ENCODE measurements at places on chromosomes 7 and 10.

DNA sequence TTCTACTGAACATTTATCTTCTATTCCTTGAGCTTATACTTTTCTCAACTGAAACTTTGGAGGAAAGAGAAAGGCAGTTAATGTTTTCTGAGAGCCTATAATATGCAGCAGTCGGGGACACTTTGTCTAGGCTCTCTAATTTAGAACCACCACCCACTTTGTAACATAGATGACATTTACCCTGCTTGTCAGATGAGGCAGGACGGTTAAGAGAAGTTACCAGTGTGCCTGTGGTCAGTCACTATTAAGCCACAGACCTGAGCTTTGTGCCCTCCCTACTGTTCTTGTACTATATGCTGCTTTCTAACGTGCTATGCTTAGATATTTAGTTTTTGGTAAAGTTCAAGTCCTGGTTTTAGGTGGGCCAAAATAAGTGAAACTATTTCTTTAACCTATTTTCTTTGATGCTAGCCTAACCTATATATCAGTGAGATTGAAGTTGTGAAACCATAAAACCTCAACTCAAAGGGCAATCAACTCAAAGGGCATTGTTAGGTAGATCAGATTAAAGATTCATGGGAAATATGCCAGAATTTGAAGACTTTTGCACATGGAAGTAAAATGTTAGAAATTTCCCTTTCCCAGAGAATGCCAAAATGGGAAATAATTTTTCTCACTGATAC, 156.5 kb upstream of the AGR3 start:
- no peak for DNase-seq

GRCh38 chr10:52740913-52741675, 31.5 kb downstream of the MBL2 start:
- DNase-seq: peak; percentile 43

- no peak for DNase-seq
These were observed 80.8 kb downstream of the FOXL3 start for GRCh38 chr7:370775-371118.

DNA sequence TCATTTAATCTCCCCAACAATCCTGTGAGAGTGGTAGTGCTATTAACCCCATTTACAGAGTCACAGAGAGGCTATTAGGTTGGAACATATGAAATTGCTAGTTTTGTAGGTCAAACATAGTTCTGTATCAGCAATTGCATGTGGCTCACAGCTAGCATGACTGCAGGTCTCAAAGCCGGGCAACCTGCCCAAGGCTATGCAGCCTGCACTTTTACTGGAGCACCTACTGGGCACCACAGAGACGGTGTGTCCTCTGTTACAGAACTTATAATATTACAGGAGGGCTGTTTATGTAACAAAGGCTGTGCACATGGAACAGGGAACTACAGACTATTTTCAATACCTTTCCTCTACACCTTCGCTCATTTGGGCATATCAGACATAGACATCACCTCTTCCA, 355.8 kb downstream of the RPS24 start:
- DNase-seq: no peak

DNA sequence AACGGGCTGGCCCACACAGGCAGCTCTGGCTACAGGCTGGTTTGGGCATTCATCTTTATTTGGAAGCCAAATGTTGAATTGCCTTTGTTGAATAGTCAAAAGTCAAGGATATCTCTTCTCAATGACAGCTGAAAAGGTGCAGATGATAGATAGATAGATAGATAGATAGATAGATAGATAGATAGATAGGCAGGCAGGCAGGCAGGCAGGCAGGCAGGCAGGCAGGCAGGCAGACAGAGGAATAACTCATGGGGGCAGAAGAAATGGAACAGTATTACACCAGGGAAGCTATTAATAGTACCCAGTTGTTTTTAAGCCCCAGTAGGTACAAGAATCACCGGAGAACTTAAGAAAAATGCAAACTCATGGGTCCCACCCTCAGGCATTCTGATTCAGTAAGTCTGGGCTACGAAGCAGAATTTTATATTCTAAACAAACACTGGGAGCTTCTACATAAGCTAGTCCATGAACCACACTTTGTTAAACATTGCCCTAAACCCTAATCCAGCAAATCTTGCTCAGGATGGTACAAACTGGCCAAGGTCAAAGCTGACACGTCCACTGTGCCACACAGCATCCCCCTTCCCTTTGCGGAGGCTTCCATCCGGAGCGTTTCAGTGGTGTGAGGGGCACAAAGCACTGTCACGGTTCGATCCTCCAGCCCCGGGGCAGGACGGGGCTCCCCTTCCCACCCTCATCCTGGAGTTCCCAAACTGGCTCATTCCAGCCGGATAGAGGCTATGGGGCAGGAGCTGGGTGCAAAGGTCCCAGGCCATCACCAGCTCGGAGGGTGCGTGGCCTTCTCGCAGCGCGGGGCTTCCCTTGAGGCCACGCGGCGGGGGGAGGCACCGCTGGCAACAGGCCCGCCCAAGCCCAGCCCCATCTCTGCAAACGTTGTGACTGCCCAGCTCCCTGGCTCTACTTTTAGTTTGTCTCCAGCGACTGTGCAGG, 6.7 kb downstream of the PRKAG2 start:
- DNase-seq: no peak

DNA sequence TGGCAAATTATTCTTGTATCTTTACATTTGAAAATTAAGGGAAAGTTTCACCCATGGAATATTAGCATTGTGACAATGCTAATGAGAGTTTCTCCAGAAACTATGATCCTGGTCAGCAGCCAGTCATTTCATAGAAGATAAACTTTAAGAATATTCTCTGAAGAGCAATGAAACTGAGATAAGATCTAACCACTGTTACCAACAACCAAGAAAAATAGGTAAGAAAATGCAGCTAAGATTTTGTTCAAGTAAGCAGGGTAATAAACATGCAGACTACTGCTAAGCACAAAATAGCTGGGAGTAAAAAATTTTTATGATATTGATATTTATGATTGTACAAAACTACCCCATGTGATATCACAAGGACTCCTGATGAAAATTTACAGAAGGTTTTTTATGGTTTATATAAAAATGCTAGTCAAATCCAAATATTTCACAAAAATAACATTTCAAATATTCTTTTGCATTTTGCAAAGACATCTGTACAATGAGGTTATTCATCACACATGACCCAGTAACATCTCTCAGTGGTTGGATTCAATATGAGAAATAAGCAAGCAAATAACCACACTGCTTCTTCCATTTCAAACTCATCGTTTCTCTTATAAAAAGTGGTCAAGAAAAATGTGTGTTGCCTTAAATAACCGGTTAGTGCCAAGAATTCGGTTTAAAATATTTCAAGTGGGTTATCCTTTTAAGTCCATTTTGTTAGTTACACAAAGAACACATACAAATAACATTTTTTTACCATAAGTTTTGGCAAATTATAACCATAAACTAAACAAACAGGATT, 251.6 kb downstream of the DIP2C start:
- DNase-seq: no peak

GRCh38 chr7:10146271-10146670, 827.4 kb upstream of the PHF14 start:
- no peak for DNase-seq

DNA sequence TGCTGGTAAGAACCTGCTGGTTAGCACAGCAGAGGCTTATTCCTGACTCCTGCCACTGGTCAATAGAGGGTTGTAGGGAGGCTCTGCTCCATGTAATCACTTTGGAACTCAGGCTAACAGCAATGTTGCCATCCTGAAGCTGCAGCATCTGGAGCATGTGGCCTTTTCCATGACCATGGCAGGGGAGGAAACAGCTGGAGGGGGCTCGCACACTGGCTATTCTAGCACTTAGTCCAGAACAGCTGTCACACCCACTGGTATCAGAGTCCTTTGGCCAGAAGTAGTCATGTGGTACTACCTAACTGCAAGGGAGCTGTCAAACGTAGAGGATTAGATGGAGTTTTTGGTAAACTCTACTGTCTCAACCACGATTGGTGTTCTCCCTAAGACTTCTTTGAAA, 450.0 kb downstream of the RPS24 start:
- no peak for DNase-seq

DNA sequence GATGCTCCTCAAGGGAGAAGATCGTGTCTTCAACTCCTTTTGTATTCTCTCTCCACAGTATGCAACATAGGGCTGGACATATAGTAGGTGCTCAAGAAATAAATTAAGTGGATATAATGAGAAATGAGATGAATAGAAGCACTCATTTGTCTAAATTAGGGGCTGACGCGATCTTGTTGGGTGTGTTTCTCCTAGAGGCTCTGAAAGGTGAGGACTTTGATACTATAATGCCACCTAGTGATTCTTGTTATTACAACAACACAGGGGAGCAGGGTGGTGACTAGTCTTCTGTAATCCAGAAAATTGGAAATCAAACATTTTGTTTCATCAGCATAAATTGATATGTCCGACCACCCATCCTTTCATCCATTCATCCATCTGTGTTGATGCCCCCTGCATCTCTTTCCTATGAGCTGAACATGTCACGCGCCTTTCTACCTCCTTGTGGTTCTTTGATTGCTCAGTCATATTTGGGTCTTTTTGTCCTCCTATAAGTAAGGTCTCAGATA, 3.5 kb upstream of the CFAP58 start:
- no peak for DNase-seq

- DNase-seq: no peak
These were observed 1106.2 kb upstream of the CELF2 start for GRCh38 chr10:9911488-9911887.

- DNase-seq: no peak
These were observed 89.0 kb downstream of the NKX6-2 start for GRCh38 chr10:132696728-132697577.

GRCh38 chr10:29411666-29412315, 122.9 kb downstream of the LYZL1 start:
- DNase-seq: no peak

GRCh38 chr10:50651808-50652207, 28.1 kb upstream of the SGMS1 start:
- no peak for DNase-seq

DNA sequence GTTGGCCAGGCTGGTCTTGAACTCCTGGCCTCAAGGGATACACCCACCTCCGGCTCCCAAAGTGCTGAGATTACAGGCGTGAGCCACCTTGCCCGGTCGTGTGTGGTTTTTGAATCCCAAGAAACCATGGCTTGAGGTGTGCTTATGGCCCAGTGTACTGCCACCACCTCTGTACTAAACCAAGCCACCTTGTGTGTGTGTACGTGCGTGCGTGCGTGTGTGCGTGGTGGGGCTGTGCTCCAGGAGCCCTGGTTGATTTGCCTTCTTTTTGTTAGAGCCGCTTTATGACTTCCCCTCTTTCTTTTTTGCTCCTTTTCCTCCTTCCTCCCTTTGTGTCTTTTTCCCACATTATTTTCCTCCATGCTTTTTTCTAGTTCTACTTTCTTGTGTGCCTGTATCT, 121.4 kb downstream of the CAMK1D start:
- no peak for DNase-seq

DNA sequence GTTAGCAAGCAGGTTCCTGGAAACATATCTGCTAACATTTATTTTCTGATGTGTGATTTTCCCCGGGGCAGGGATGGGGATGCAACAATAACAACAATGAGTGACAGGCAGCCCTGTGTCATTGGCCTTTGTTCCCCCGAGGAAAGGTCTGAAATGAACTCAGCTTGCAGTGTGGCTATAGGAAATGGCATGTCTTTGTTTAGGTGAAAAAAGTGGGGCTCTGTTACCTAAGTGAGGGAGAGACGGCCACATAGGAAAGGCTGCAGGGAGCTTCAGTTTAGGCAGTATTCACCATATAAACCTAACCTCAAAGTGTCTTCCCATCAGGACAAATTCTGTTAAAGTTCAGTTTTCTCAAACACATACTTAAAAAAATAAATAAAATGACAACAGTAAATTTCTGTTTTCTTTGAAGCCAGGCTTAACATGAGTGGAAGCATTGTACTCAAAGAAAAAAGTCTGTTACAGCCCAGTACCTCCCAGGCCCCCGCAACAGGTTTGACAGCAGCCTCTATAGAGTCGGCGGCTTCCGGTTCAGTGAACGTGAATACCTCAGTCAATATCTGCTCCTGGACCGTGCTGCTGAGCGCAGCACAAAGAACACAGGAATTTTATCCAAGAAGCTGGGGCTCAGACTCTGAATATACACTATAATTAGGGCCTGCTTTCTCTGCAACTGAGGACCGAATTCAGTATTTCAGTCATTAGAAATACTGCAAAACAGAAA, 168.3 kb downstream of the GLI3 start:
- DNase-seq: no peak

GRCh38 chr7:71601851-71602250, 469.9 kb downstream of the GALNT17 start:
- no peak for DNase-seq

DNA sequence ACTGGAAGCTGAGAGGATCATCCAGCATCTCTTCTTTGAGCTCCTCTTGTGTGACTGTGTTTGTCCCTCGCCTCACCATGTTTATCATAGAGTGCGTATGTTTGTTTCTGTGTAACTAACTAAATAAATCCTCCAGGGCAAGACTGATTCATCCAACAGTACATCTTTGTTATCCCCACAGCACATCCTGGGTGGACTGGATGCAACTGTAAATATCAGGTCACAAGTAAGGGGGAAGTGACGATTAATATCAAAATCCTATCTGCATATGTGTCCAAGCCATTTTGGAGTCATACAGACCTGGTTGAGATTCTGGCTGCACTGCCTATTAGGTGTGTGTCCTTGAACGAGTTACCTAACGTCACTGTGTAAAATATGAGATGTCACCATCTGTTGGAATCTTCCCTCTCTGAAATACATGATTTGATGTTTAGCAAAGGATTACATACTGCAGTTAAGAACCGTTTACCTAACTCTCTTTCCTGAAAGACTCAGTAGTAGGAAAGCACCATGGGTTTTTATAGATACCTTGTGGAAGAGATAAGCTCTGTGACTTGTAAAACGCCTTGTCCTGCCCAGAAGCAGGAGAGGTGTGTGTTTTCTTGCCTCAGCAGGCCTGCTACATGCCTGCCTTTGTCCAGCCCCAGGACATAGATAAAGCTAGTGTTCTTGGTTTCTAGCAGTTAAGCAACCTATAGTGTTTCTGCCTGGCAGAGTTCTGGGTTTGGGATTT, 25.8 kb downstream of the WBP1L start:
- no peak for DNase-seq

- DNase-seq: no peak
These were observed 3.0 kb downstream of the RET start for GRCh38 chr10:43079856-43080255.

DNA sequence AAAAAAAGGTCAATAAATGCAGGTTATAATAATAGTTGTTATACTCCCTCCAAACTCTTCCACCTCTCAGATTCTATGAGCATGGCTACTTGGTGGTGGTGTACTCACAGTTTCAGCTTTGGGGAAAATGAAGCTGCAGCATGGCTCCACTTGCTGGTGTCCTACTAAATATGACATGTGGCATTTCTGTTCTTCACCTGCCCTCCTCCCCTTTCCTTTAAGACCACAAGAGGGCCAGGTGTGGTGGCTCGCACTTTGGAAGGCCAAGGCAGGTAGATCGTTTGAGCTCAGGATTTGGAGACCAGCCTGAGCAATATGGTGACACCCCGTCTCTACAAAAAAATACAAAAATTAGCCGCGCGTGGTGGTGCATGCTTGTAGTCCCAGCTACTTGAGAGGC, 101.1 kb downstream of the SLC37A3 start:
- no peak for DNase-seq

GRCh38 chr7:97430006-97430405, 301.9 kb upstream of the TAC1 start:
- DNase-seq: no peak

GRCh38 chr10:86653379-86653778, 968 bp upstream of the OPN4 start:
- DNase-seq: no peak

GRCh38 chr7:158638001-158638400, 50.4 kb upstream of the PTPRN2 start:
- no peak for DNase-seq

GRCh38 chr7:128152721-128153120, 88.4 kb upstream of the LEP start:
- no peak for DNase-seq

GRCh38 chr10:112232670-112233069, 49.1 kb upstream of the GPAM start:
- no peak for DNase-seq
